Esophagus mucosa (tissue), 1 donor: ENCODE measurements at places on chromosomes 13 and 19. TPM values are rescaled to one million over a fixed set of nuclear protein-coding genes. Genes with fewer than 3 reads are reported as not detected.

Gene ERCC1
- 48.5 TPM for total RNA-seq

Gene ZNF66
- 2.4 TPM for total RNA-seq

Gene ADGRE1
- not detected for total RNA-seq

Gene ZNF223
- total RNA-seq: 2.2 TPM

Gene DOCK6
- 49.1 TPM for total RNA-seq

Gene SIGLEC5
- total RNA-seq: not detected

Gene AP2A1
- total RNA-seq: 54.0 TPM

Gene ZNF211
- total RNA-seq: 4.0 TPM

Gene MADCAM1
- total RNA-seq: 0.36 TPM

Gene CALR3
- not detected for total RNA-seq

Gene MTRF1
- total RNA-seq: 9.2 TPM
